ENCODE measurements at places on chromosomes 12 and 14.

DNA sequence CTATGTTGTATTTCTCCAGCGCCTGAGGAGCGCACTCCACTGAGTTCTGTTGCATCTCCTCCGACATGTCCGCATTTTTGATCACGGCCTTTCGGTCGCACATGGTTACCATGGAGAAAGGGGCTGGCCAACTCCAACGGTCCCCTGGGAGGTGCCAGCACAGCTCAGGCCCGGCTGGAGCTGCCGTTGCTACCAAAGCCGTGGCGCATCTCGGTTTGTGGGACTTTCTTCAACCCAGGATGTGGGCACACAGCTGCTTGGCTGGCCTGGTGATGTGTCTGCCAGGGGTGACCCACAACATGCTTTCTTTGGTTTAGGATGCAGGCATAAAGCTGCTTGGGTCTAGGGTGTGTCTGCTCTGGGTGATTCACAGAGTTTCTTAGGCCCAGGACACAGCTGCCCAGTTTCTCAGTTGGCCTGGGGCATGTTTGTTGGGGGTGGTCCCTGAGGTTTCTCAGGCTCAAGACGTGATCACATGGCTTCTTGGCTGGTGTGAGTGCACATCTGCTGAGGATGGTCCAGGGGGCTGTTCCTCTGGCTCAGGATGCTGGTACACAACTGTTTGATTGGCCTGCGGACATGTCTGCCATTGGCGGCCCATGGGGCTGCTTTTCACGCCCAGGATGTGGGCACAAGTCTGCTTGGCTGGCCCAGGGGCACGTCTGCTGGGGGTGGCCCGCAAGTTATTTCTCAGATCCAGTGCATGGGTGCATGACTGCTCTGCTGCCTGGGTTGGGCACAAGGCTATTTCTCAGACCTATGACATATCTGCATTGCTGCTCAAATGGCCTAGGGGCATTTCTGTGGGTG, 25.9 kb upstream of the GTF2A1 start:
- DNase-seq: no peak

DNA sequence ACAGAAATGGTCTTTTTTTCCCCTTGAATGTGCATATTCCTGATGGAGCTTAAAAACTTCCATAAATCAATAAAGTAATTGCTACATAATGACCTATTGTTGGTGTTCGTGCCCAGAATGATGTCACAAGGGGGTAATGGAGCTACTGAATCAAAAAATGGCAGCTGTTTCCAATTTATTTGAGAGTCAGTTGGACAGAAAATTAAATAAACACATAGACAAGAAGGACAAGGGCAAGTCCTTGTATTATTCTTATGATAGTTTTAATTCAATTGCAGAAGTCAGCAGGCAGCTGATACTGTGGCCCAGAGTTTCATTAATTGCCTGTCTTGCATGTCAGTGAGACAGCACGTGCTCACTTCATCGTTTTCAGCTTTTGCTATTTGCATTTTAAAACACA, 473.5 kb downstream of the ETNK1 start:
- no peak for DNase-seq

DNA sequence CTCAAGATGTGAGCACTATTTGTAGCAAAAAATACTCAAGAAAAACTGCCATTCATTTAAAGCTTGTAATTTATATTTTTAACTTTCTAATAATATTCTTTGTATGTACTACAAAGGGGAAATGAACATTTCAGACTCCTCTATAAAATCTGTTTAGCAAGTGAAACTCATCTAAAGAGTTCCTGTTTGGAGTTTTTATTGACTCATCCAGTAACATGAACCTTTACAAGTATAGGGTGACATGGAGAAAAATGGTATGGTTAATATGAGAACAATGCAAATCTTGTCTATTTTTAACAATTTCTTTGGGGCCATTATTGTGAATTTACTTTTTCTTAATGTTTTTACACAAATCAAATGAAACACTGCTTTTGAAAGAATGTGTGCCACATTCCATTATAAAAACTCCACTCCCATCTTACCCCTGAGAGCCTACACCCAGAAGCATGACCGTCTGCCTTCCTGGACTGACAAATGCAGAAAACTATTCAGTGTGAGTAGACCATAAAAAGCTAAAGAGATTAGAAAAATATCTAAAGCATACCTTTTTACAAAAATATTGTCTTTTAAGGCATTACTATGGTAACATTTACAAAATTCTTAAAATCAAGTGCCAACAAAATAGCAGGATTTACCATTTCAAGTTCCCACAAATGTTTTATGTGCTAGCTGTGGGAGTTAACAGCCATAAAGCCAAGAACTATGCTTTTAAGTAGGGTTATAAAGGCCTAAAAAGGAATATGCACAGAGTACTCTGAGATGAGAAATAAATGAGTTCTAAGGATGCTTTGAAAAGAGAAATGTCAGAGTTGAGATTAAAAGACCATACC, 144.0 kb downstream of the ADAMTS20 start:
- DNase-seq: no peak

DNA sequence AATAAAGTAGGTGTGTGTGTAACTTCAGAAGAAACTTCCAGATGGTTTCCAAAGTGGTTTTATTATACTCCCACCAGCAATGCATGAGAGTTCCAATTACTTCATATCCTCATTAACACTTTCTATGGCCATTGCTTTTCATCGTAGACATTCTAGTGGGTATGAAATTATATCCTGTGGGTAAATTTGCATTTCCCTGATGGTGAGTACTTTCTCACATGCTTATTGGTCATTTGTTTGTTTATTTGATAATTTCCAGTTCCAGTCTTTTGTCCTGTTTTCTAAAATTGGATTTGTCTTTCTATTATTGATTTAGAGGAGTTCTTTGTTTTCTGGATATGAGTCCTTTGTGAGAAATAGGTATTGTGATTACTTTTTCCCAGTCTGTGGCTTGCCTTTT, 70.9 kb downstream of the PRKCH start:
- no peak for DNase-seq

DNA sequence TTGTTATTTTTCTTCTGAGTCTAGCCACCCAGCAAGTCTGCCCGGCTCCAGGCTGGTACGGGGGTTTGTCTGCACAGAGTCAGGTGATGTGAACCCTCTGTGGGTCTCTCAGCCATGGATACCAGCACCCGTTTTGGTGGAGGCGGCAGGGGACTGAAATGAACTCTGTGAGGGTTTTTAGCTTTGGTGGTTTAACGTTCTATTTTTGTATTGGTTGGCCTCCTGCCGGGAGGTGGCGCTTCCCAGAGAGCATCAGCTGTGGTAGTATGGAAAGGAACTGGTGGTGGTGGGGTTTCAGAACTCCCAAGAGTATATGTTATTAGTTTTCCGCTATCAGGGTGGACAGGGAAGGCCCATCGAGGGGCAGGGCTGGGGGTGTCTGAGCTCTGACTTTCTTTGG, 5.3 kb upstream of the SERPINA4 start:
- DNase-seq: no peak

- DNase-seq: no peak
Observed at GRCh38 chr14:59849411-59850130, 21.0 kb downstream of the RTN1 start.

DNA sequence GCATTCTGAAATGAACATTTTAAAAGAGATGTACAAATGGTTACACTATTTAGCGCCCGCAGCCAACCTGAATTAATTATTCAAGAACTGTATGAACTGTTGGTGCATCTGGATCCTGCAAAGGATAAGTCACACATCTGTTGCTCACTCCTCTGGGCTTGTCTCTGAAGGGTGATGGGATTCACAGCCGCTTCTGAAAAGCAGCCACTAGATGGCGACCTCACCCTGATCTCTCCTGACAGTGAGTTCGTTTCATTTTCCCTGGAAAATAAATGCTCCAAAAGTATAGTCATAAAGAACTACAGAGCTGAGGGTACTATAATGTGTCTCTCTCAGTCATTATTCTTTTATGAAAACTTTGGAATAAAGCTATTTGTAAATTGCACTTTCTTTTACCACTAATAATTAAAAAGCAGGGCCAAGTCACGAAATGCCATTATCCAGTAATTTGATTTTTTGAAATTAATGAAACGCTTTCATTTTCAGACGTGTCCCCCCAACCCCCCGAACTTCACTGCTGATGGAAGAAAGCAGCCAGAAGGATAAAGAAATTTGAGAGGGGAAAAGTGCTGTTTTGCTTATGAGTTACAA, 789.6 kb downstream of the NRXN3 start:
- DNase-seq: no peak

DNA sequence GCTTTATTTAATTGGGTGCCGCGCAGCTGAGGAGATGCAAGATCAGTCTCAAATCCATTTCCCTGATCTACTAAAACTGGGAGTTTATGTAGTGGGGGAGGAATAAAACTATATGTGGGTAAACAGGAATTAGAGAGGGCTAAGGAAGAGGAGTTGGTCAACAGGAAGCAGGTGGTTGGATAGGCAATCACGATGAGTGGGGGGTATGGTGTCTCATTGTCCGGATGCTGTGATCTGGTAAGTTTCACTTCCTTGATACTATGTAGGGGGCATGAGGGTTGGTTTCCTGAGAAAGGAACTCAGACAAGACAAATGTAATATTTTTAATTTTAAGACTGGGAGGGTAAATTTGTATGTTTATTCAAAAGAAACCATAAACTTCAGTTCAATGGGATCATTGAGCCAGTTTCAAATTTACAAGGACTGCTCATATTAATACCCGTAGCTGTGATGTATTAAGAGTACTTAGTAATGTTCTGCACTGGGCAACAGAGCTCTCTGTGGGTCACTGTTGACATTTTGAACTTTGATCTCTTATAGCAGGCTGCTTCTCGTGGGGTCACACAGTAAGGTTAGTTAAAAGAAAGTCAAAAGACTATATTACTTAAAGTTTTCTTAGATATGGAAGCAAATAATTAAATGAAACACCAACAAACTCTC, 786.2 kb upstream of the FBXO33 start:
- no peak for DNase-seq

GRCh38 chr14:41047763-41048162, 558.9 kb upstream of the LRFN5 start:
- DNase-seq: no peak

GRCh38 chr12:80763874-80764273, 47.2 kb downstream of the MYF5 start:
- DNase-seq: no peak

DNA sequence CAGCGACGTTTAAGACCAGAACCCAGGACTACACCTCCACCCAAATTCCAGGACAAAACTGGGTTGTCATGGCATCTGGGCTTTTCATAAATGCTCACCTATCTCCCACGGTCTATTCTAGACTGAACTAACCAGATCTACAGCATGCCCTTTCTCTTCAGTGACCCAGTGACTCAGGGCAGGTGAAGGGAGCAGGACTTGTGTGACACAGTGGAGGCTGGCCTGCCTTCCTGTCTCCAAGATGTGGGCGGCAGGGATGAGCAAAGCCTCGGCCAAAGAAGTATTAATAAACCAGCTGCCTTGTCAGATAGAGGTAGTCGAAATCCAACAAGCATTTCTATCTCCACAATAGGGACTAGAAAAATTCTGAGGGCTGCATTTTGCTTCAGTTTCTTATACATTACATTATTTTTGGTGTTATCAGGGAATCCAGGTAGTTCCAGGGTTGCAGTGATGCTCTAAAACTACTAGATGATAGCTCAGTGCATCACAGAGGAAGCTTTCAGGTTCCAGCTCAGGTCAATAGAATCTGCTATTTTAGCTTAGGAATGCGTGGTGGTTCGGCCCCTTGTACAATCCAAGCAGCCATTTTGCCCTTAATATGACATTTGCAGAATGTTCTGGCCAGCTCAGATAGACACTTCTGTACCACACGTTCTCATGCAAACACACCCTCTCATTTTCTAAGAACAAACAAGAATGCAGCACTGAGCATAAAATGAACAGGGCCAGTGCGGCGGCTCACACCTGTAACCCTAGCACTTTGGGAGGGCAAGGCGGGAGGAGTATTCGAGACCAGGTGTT, 4.2 kb upstream of the GLRX5 start:
- DNase-seq: no peak

- peak; percentile 50 for DNase-seq
Observed at GRCh38 chr12:57127101-57127725, 1.1 kb upstream of the LRP1 start.

- no peak for DNase-seq
Observed at GRCh38 chr14:61125041-61125866, 144.2 kb downstream of the SLC38A6 start.

DNA sequence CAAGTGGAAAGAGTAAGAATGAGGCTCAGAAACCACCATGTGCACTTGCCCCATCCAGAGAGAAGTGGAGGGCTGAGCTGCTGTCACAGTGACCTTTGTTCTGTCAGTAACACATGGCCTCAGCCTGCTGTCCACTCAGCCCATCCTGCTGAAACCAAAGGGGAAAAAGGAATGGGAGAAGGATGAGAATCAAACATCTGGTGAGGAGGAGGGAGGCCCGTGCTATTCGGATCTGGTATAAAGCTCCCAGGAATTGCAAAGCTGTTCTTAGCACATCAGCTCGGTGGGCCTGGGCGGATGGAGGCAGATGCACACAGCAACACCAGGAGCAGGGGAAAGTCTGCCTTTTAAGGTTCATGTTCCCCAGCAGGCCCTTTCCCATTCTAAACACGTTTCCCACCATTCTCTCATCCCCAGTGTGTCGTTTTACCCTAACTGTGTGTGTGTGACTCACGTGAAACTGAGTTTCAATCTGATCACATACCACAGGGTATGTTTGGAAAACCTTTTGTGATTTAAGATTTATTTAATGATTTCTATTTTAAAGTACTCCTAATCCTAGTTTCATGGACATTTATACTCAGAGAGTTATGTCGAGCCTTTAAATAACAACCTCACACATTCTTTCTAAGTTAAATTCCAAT, 36.8 kb downstream of the RTRAF start:
- DNase-seq: no peak

DNA sequence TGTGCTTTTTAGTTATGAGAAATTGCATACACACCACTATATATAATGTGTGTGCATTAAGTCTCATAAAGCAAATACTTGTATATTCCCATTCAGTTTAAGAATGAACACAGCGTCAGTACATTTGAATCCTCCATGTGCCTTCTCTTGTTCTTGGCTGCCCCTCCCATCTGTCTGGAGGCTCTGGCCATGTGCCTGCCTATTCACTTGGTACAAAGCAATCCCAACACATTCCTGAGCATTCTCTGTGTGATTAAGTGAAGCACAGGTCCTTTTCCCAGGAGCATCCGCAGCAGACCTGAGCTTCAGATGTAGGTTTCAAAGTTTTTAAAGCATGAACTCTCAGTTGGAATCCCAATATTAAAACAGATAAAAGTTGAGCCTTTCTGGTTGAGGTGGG, 58.7 kb downstream of the POLR3B start:
- DNase-seq: no peak

DNA sequence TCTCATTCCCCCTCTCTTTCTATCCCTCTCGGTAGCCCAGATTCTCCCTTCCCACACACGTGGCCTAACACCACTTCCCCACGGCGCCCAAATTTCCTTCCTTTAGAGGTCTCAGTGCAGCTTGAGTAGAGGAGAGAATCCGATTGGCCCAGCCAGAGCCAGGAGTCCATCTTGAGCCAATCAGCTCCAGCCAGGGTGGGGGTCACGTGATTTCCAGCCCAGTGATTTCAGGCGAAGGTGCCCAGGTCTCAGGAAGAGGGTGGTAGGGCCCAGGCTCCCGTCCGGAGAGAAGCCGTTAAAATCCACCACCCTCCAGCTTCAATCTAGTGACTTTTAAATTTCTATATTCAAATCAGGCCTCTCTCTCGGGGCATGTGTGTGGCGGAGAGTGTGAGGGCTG, 45.2 kb upstream of the MYL2 start:
- no peak for DNase-seq
